ENCODE measurements at places on chromosomes 1 and 21.

DNA sequence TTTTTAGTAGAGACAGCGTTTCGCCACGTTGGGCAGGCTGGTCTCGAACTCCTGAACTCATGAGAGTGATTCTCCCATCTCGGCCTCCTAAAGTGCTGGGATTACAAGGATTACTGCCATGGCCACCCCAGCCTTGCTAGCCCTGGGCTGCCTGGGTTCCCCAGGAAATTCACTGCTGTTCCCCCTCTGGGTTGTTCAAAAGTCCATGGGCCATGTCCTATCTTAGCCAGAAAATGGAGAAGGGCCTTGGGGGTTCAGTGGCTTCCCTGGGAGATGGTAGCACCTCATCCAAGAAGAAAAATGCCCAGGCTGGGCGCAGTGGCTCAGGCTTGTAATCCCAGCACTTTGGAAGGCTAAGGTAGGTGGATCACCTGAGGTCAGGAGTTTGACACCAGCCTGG lies 20.9 kb downstream of the SLC26A9 start:
- no peak for DNase-seq

- DNase-seq = no peak
These were observed 965.2 kb downstream of the TTLL7 start for GRCh38 chr1:83033682-83034081.

GRCh38 chr1:149848340-149849110 lies 50.8 kb upstream of the BOLA1 start:
- no peak for DNase-seq

GRCh38 chr1:204206121-204206520 lies 7.7 kb downstream of the GOLT1A start:
- DNase-seq = no peak

DNA sequence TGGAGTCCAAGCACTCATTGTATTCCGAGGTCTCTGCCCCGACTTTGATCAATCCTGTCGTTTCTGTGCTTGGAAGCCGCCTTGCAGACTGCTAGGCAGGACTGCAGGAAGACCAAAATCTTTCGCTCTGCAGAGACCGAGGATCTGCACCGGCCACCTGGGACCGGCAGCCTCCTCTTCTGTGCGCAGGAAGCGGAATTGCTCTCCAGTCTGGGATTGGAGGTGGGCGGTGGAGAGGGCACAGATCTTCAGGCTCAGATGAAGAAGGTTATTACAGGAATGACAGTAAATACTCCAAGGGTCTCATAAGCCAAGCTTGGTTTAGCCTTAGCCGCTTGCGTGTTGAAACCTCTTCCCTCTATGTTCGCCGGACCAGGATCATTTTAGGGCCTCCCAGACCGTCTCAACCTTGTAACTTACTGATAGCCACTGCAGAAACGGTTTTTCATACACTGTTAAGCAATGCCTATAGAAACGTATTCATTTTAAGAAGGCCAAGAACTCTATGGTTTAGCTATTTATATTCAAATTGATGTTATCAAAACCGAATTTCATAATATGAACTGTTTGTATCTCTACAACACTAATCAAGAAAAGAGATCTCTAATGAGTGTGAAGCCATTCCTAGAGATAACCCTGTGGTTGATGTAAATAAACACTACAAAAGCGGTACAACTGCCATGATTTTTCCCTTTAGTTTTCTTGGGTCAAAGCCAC lies 1.1 kb downstream of the MIA3 start:
- no peak for DNase-seq

DNA sequence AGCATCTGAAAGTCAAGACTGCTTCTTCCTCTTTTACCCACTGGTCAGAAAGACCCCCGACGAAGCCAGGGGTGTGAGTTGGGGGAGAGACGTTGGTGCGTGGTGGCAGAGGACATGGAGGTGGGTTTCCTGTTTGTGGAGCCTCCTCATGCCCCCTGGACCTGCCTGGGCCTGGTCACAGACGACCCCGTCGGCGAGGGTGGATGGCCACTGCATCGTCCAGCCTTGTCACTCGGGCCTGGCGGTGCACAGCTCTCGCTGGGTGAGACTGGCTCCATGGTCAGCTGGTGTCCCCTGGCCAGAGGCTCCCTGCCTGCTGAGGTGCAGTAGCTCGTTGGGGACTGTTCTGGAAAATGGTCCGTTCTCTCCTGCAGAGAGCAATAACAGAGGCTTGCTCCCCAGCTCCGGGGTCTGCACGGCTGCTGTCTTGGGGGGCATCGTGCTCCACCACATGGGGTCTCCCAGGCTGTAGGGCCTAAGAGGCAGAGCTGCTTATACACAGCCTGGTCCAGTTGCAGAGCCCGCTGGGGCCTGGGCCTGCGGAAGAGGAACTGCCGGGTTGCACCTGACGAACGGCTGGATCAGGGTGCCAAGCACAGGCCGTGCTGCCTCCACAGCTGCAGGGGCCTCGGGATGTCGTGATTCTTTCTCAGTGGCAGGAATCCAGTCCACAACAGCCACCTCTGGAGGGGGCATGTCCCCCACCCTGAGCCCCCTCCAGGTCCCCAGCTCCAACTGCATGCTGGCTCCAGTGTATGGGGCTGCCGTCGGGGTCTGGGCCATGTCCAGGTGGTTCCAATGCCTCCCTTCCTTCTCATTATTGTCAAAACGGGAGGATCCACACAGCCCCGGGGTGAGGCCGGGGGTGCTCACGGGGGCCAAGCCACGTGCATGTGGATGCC lies 18.0 kb upstream of the ACTRT2 start:
- no peak for DNase-seq

DNA sequence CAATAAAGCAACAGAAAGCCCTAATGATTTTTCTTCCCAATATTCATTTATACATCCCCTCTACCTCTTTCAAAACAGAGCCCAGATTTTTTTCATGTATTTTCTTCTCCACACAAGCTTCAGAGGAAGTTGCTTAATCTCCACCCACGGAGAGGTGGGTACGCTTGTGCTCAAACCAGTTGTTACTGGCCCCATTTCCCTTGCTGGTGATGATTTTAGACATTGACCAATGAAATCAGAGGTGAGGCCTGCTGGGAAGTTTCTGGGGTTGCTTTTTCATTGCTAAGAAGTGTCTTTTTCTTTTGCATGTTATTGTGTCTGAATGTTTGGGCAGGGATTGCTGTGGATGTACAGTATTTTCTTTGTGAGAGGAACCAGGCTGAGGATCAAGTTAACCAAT lies 448.1 kb upstream of the B3GALT2 start:
- DNase-seq = no peak

DNA sequence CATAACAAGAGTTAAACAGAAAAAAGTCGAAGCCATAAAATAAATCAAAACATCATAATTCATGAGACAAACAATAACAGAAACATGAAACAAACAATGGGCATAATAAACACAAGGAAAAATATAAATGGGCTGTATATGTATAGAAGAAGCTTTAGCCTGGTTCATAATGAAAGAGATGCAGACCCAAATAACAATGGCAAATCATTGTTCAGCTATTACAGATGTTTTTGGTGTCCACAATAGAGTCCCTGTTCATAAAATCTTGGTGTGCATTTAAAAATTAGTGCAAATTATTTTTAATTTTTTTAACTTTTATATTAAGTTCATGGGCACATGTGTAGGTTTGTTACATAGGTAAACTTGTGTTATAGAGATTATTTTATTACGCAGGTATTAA lies 1185.9 kb upstream of the B3GALT2 start:
- no peak for DNase-seq

DNA sequence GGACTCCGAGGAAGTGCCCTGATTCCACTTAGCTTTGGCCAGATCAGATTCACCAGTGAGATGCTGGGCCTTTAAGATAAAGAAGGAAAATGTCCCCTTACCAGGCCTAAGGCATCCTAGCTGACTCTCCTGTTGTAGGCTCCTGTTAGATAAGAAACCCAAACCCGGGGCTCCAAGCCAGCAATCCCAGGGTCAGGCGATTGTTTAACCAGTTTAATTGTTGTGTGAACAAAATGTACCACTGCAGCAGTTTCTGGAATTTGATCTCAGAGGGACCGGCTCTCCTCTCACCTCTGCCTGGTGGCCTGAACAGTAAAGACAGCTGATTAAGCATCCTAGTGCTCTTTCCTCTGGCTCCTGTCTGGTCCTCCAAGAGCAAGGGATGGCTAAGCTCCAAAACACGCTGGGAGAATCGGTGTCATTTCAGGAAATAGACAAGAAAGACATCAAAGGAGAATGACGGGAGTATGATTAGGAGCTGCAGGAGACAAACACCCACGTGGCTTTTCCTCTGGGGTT lies 9.3 kb upstream of the KLHDC8A start:
- no peak for DNase-seq

DNA sequence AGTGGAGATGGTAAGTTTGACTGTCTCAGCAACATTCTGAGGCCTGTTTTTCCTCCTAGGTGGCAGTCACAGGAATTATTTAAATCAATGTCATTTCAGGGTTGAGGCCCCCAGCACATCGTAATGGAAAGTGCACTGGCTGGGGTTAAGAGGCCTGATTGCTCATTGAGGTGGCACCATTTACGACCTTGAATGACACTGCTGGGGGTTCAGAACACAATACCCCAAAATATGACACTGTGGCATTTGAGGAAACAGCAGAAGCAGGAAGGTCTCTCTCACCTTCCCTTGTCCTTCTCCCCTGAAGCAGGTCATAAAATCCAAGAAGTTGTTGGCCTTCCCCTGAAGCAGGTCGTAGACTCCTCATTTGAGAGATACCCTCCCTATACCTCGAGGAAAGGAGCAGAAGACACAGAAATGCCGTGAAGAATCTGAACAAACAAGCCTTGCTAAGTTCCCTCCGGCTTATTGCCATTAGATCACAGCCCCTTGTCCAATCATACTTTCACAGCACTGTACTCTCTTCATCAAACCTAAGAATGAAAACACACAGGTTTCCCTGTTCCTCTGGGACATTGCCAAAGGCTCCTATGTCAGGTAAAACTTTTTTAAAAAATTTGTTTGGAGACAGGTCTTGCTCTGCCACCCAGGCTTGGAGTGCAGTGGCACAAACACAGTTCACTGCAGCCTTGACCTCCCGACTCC lies 71.3 kb downstream of the S1PR1 start:
- DNase-seq = no peak

- no peak for DNase-seq
These were observed 26.4 kb downstream of the LRRC8D start for GRCh38 chr1:89847191-89847729.

GRCh38 chr1:178875936-178876335 lies 5.1 kb upstream of the ANGPTL1 start:
- DNase-seq = no peak

DNA sequence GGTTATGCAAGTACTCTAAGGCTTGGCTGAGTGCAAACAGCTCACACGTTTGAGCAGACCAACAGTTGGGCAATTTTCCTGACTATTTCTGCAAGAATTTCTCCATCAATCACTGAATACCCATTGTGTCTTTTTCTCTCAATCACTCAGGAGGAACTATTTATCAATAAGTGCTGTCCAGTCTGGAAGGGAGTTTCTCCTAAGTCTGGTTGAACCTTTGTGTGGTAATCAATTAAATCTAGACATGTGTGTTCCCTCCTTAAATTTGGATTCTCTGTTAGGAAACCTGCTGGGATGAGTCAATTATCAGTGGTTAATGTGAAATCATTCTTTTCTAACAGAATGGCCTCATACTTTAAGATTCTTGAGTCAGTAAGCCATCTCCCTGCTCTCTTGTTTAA lies 6.8 kb upstream of the AADACL3 start:
- no peak for DNase-seq

- no peak for DNase-seq
These were observed 111.8 kb upstream of the USH2A start for GRCh38 chr1:216535059-216535458.

DNA sequence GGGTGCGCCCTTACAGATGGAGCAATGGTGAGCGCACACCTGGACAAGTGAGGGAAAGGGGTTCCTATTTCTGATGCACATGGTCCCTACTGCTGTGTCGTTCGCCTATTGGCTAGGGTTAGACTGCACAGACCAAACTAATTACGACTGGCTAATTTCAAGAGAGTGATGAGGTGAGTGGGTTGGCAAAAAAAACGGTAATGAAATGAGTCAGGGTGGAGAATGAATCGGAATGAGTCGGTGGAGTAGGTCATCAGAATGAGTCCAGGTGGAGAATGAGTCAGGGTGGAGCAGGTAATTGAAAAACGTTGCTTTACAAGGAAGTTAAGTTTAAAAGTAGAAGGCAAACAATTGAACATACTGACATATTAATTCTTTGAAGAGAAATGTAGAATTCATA lies 79.8 kb downstream of the WDR4 start:
- DNase-seq = no peak

All from right lung (tissue), 10 donors.